ENCODE measurements at places on chromosomes 12 and 14.
A peak's percentile ranks its signal among the peaks of the same experiment; 100 is the strongest.

- DNase-seq = no peak
These were observed 15.5 kb upstream of the PRPF39 start for GRCh38 chr14:45068396-45068795.

GRCh38 chr12:18631339-18631738 is 106.5 kb downstream of the PLCZ1 start:
- no peak for DNase-seq

DNA sequence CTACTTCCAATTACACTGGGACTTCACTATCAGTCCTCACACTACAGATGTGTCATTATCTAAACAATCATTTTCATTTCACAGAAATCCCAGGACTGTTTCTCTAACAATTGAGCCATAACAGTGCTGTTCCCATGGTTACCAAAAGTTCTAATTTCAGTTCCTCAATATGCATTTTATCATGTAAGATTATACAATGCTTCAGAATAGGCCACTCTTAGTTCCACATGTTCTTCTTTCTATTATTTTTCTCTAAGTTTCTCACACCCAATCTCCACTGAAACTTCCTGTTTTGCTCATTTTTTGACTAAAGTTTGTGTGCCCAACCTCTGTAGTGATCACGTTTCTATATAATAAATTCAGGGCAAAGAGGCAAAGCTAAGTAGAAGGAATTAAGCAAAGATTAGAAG is 185.8 kb downstream of the DUSP6 start:
- DNase-seq = peak; percentile 25

DNA sequence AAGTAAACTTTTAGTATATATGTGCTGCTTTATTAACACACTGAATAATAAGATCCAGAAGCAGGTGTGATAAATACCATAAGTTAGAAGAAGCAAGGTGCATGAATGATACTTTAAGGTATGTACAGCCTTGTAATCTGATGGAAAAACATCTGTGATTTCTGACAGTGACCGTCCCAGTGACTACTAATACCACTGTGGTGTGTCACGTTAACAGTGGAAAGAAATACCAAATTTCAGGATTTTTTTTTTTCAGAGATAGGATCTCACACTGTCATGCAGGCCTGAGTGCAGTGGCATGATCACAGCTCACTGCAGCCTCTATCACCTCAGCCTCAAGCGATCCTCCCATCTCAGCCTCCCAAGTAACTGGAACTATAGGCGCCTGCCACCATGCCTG is 21.5 kb downstream of the SDS start:
- no peak for DNase-seq
